ENCODE measurements at places on chromosomes 2 and 18.

DNA sequence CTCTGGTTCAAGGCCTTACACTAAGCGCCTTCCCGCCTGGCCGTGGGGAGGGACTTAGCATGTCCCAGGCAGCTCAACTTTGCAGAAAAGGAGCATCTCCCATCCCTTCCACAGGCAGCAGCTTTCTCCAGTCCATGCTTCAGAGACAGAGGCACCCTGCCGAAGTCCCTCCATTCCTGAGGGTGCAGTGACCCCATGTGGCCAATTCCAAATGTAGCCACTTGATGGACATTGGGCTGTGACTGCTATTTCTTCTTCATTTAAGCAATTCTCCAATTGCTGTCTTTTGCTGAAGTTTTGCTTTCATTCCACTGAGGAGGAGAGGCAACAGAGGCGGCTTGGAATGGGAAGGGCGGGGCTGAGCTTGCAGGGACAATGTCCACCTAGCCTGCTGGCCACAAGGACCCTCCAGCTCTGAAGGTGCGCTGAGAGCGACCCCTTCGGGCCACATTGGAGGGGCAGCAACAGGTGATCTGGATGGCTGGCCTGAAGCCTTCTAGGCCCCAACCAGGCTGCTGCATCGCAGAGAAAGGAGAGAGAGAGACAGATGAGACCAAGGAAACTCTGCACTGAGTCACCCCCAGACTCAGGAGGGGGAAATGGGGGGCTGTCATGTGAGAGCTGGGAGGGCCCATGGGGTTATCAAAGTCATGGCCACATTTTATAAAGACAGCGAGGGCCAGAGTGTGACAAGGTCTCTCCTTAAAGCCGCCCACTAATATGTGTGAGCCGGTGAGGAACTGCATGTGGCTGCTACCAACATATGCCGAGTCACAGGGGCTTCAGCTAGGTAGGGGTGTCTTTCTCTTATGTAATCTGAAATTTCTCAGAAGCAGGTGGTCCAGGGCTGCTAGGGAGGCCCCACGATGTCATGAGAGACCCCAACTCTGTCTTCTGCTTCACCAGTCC is 61.3 kb downstream of the LONRF2 start:
- DNase-seq: peak; percentile 88

- DNase-seq: no peak
Measured at GRCh38 chr18:11607906-11608305, 1.5 kb upstream of the SLC35G4 start.

DNA sequence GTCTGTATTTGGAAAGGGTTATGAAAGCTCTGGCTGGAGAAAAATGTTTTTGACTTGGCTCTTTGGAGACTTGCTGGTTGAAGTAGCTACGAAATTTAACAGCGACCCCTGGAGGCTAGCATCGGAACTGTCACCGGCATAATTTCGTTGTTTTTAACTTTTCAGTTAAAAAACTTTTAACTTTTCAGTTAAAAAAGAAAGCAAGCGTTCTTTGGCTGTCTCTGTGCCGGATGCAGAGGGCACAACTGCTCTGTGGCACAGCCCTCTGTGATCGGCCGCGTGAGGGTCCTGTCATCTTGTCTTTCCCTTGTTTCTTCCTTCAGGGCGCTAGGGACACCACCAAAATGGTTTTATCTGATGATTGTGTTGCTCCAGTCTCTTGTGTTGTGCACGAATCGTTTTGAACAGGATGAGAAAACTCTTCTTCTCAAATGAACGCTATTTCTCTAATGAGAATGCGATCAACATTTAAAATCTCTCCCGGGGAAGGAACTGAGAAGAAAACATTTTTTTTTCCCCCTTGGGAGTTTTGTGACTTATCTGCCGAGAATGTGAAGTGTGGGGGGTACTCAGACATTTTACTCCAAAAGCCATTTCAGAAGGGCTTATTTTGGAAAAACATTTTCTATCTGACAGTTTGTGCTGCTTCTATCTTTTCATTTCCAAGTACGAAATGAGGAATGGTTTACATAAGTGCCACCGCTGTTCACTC is 57.1 kb downstream of the ADCYAP1 start:
- DNase-seq: peak; percentile 59

GRCh38 chr2:119879502-119879901 is 119.8 kb downstream of the PTPN4 start:
- no peak for DNase-seq

DNA sequence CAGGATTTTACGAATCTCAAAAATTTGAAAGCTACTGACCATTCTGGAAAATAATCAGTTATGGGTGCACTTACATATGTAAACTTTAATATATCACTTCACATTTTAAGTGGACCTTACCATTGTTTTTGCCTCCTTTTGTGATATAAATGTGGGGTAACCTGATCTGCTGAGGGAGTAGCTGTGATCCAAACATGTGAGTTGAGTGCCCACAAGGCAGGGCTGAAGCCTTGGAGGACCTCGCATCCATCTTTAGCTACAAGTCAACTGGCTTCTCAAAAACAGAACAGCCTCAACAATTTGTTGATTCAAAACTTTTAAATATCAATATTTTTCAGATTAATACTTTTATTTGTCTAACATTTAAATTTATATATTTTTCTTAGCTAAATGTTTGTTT is 178.2 kb downstream of the PLCL1 start:
- DNase-seq: no peak

- DNase-seq: no peak
Measured at GRCh38 chr2:169729274-169729605, 4.4 kb upstream of the KLHL23 start.

DNA sequence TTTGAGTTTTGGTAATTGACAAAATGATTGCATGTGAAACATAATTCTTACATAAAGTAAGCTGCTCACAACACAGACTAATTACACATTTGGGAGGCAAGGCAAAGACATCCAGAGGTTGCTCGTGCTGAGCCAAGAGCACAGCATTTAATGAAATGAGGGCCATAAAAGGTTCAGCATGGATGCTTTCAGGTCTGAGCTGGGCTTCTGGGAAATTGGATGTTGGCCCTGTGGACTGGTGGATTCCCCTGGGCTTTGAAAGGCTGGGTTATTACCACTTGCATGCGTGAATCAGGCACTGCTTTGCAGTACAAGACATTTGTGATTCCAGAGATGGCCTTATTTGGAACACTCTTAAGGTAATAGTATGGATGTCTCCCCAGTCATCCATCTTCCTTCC is 533.5 kb upstream of the NRP2 start:
- peak; percentile 53 for DNase-seq

GRCh38 chr2:26411419-26411818 is 9.7 kb downstream of the DRC1 start:
- DNase-seq: no peak

DNA sequence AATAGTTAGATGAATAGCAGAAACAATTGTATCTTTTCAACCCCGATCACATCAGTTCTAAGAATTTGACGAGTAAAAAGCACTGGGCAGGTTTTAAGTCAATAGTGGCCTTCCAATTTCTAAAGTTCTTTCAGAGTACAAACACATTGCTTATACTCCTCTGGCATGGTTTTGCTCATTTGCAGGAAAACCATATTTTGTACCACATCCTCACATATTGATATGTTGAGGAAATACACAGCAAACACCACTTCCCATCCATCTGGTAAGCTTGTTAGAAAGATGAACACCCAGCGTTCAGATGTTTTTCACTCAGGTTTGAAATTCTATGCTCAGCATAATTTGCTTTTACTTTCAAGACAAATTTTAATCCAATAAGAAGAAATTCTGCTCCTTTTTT is 344.6 kb upstream of the ACVR2A start:
- no peak for DNase-seq

DNA sequence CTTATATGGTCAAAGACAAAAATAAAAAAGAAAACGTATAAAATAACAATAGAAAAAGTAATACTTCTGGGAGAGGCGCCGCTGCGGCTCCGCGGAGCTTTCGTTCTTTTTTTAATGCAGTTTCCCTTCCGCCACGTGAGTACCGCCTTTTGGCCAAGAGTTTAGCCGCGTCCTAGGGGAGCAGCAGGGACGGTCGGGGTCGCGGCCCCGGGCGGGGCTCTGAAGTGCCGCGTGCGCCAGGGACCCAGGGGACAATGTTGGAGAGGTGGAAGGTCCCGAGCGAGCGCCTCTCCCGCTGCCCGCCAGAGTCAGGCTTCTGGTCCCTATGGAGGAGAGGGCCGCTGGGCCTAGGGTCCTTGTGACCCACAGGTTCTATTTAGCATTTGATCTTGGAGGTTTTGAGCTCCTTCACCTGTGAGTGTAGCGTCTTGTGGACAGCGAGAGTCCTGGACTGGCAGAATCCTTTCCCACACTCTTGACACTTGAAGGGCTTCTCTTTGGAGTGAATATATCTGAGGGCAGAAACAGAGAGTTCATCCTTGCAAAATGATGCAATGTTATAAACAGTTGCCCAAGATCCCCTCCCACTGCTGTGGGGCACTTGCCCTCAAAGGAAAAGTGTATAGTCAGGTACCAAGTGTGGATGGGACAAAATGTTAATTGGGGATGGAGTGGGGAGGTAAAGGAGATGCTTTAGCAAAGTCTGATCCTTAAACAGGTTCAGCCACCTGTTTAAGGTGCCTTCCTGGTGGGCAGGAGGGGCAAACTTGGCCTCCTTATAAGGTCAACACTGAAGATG is 6.3 kb downstream of the OSR1 start:
- no peak for DNase-seq

DNA sequence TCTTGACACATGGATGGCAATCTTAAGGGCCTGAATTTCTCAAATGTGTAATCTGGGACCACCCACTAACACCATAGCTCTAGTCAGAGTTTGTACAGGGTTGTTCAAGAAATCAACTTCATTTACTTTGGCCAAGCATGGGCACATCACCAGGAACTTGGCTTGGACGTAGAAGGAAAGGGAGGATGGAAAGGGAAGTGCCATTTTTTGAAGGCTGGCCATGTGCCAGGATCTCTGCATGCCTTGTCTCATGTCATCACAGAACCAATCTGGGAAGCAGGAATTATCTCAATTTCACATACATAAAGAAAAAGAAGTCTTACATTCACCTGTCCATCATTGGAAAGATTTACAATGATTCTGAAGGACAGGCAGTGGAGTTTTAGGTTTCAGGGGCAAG is 128.1 kb downstream of the ANTXR1 start:
- DNase-seq: no peak

DNA sequence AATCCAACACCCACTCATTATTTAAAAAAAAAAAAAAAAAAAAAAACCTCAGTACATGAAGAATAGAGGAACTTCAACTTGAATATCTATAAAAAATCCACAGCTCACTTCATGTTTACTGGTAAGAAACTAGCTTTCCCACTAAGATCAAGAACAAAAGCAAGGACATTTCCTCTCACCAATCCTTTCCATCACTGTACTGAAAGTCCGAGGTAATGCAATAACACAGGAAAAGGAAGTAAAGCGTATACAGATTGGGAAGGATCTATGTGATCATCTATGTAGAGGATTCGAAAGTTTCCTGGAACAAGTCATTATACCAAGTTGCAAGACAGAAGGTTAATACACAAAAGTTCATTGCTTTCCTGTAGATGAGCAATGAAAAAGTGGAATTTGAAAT is 63.2 kb downstream of the ROCK2 start:
- no peak for DNase-seq

GRCh38 chr2:134465228-134466105 is 211.6 kb downstream of the MGAT5 start:
- no peak for DNase-seq

- DNase-seq: no peak
Measured at GRCh38 chr2:163364736-163365135, 371.1 kb downstream of the FIGN start.

DNA sequence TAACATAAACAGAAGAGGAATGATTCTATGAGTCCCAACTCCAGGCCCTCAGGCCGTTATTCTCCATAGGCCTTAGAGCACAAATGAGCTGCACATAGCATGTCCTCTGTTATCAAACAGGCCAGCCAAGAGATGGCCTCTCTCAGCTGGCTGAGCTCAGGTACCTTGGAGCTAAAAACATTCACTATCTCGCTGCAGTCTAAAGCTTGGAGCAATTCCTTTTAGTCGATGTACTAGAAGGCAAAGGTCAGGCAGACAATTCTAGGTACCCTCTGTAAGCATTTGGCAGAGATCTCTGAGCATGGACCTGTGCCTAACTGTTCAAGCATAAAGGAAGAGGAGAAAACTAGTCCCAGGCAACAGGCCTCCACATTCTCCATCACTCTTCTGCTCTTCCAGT is 38.0 kb upstream of the ATL2 start:
- no peak for DNase-seq

DNA sequence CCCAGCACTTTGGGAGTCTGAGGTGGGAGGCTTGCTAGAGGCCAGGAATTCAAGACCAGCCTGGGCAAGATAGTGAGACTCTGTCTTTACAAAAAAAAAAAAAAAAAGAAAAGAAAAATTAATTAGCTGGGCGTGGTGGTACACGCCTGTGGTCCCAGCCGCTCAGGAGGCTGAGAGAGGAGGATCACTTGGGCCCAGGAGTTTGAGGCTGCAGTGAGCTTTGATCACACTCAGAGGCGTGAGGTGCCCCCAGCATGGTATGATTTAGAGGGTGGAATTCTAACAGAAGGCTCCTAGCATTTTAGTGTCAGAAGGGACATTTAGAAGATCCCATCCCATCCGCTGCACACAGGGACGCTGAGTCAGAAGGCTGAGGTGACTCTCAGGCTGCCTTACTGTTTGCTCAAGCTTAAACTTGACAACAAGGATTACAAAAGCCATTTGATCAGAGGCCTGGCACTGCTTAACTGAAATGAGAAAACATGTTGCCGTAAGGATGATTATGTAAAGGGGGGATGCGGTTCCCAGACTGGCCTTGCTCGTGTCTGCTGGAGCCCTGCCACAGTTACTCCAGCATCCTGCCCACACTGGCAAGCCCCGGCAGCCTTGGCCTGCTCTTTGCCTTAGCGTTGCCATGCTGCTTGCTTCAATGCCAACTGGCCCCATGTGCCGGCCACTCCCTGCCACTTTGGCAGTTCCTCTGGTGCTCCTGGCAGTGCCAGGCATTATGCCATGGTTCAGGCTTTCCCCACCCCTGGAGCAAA is 45.6 kb upstream of the SLC1A4 start:
- no peak for DNase-seq

DNA sequence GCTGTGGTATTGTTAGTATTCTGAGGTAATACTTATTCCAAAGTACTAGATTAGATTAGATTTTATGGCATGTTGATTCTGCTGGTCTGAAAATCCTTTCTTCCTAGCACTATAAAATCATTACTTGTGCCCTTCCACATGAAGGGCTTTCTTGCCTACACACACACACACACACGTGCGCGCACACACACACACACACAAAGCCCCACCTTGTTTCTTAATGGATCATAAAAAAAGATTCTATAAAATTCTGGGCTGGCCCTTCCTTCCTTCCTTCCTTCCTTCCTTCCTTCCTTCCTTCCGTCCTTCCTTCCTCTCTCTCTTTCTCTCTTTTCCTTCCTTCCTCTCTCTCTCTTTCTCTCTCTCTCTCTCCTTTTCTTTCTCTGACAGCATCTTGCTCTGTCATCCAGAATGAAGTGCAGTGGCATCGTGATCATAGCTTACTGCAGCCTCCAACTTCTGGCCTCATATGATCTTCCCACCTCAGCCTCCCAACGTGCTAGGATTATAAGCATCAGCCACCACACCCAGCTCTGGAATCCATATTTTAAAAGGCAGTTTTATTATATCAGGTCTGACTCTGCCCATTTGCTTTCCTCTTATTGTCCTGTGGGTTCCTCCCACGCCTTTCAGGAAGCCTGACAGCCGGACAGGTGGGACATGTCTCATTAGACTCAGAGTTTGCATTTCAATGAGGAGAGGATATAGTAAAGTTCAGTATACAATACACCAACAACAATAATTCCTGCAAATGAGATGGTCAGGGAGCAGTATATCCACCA is 321.1 kb downstream of the PIK3C3 start:
- no peak for DNase-seq

Measured in NCI-H1417 (cell line).